ENCODE measurements at places on chromosomes 13 and 19.
A peak's percentile ranks its signal among the peaks of the same experiment; 100 is the strongest.

GRCh38 chr19:40623403-40624251 is 22.5 kb downstream of the LTBP4 start:
- no peak for DNase-seq

DNA sequence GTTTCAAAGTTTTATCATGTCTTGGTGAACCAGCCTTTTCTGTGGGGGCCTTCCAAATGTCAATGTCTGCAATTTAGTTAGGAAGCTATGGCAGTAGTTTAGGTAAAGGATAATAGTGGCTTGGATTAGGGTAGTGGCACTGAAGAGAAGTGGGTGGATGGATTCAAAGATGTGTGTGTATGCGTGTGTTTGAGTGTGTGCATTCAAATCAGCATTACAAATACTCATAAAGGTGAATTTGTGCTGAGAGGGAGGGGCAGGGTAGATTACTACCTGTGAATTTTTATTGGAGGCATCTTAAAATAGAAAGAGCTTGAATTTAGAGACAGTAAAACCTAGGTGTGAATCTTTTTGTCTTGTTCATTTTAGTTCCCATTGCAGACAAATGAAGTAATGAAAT is 16.9 kb downstream of the NDFIP2 start:
- DNase-seq = no peak

DNA sequence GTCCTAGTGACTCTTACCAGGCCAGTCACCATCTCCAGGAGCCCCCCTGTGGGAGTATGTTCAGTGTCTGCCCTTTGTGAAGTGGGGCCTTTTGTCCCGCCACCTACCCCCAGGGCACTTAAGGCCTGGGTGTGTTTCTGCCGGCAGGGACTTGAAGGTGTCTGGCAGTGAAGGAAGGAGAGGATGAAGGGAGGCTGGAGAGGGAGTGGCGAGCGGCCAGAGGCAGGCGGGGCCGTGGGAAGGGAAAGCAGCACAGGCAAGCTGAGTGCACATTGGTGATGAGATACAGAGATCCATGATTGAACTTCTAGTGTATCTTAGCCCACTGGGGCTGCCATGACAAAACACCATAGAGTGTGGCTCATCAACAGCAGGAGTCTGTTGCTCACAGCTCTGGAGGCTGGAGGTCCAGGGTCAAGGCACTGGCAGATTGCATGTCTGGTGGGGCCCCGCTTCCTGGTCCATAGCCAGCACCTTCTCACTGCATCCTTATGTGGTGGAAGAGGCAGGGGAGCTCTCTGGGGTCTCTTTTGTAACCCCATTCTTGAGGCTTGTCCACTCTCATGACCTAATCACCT is 17.5 kb downstream of the CUL4A start:
- DNase-seq = no peak

GRCh38 chr19:6475321-6476108 is 6.1 kb downstream of the DENND1C start:
- no peak for DNase-seq

DNA sequence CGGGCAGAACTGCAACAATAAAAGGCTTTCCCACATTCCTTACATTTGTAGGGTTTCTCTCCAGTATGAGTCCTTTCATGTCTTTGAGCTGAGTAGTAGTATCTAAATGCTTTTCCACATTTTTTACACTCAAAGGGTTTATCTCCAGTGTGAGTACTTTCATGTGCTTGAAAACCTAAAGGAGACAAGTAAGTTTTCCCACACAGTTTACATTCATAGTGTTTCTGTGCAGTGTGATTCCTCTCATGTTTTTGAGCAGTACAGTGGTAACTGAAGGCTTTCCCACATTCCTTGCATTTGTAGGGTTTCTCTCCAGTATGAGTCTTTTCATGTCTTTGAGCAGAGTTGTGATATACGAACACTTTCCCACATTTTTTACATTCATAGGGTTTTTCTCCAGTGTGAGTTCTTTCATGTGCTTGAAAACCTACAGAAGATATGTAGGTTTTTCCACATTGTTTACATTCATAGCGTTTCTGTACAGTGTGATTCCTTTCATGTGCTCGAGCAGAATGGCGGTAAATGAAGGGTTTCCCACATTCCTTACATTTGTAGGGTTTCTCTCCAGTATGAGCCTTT is 47.0 kb downstream of the ZNF44 start:
- DNase-seq = no peak

DNA sequence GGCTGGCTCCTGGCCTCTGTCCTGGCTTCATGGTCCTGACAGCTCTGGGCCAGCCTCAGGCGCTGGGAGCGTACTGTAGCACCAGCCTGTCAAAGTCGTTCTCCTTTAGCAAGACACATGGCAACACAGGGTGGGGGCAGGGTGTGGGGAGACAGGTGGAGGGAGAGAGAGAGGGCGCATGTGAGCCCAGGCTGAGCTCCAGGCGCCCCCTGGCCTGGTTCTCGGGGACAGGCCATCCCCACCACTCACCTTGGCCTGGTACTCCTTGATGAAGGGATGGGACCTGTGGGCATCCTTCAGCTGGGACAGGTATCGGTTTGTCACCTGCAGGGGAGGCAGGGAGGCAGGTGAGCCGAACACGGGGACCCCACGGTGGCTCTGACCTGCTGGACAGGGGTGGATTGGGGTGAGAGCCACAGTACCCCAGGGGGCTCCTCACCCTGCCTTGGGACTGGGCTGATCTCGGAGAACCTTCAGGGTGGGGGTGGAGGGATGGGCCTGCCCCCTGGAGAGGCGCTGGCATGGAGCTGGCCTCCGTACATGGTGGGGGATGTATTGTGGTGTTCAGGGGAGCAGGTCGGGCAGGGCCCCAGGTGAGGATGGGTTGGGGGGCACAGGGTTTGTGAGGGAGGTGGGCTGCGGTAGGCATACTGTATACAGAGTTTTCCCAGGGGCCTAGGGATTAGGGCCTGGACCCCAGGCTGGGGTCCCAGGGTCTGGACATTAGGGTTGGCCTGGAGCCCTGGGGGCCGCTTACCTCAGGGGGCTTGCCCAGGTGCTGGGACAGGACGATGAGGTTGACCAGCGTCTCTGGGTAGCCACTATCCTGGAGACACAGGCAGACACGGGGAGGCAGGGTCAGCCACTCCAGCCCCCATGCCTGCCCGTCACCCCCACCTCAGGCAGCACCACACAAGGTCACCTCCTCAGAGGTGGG is 3.9 kb upstream of the CERS1 start:
- DNase-seq = no peak

GRCh38 chr19:17553256-17553655 is 2.2 kb upstream of the COLGALT1 start:
- no peak for DNase-seq

- peak; percentile 64 for DNase-seq
These were observed 3.9 kb downstream of the ANKRD24 start for GRCh38 chr19:4186087-4186993.

DNA sequence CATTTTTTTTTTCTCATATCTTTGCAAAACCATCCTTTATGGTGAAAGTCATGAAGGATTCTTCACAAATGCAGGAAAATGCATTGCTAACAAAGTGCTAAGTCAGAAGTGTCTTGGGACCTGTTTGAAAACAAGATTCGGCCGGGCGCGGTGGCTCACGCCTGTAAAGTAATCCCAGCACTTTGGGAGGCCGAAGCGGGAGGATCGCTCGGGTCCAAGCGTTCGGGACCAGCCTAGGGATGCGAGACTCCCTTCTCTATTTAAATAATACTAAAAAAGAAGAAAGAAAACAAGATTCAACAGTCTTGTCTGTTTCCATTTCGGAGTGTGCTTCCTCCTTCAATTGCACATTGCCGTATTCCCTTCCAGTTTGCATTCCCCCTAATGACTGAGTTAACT is 819 bp downstream of the EID2B start:
- DNase-seq = no peak

GRCh38 chr13:97198753-97199152 is 23.4 kb upstream of the MBNL2 start:
- no peak for DNase-seq

DNA sequence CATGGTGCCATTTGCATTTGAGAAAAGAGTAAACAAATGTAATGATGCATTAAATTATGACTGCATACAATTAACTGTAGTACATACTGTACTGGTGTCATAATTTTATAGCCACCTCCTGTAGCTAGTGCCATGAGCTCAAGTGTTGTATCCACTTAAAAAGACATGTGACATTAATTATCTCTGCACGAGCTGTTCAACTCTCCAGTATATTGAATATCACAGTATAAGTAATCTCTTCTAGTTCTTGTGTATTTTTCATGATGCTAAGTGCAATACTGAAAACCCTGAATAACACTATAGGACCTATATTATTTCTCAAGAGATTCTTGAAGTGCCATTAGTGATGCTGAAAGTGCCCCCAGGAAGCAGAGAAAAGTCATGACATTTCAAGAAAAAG is 387.3 kb downstream of the PCDH17 start:
- no peak for DNase-seq

GRCh38 chr19:5793188-5793587 is 2.2 kb upstream of the DUS3L start:
- DNase-seq = no peak

DNA sequence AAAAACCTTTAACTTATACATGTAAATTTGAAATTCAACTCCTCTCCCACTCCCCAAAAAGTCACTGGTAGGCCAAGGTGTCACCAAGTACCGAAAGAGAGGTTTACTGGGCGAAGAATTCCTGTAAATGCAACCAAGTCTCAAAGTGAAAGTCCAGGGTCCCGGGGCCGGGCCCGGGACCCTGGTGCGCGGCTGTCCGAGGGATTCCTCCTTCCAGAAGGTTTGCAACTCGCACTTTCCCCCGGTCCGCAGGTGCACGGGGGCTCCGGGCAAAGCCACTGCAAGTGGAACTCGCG is 1.1 kb downstream of the STK24 start:
- no peak for DNase-seq

GRCh38 chr13:44221657-44222056 is 152.0 kb upstream of the SERP2 start:
- DNase-seq = no peak

GRCh38 chr19:12293777-12294248 is 870 bp downstream of the ZNF44 start:
- DNase-seq = peak; percentile 32

- no peak for DNase-seq
These were observed 1.1 kb downstream of the TECR start for GRCh38 chr19:14530506-14530905.

DNA sequence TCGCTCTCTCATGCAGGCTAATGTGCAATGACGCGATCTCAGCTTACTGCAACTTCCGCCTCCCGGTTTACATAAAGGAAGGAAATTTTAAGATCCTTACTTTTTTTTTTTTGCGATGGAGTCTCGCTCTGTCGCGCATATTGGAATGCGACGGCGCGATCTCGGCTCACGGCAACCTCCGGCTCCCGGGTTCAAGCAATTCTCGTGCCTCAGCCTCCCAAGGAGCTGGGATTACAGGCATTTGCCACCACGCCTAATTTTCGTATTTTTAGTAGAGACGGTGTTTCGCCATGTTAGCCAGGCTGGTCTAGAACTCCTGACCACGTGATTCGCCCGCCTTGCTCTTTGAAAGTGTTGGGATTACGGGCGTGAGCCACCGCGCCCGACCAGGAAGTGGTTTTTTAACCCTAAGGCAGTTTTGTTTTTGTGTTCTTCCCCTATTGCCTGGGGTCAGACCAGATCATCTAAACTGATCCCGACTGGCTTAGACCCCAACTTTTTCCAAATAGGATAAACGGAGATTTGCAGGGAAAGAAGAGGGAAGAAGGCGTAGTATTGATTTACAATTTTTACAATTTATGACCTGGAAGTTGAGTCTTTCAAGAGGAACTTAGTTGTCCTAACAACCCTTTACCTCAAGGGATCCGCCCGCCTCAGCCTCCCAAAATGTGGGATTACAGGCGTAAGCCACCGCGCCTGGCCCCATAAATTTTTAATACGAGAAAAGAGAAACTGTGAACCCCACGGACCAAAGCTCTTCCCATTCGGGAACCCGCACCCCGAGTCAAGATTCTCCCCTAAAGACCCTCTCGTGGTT is 142.0 kb downstream of the ZNF737 start:
- no peak for DNase-seq

GRCh38 chr19:49574206-49574755 is 6.1 kb downstream of the NOSIP start:
- DNase-seq = no peak

DNA sequence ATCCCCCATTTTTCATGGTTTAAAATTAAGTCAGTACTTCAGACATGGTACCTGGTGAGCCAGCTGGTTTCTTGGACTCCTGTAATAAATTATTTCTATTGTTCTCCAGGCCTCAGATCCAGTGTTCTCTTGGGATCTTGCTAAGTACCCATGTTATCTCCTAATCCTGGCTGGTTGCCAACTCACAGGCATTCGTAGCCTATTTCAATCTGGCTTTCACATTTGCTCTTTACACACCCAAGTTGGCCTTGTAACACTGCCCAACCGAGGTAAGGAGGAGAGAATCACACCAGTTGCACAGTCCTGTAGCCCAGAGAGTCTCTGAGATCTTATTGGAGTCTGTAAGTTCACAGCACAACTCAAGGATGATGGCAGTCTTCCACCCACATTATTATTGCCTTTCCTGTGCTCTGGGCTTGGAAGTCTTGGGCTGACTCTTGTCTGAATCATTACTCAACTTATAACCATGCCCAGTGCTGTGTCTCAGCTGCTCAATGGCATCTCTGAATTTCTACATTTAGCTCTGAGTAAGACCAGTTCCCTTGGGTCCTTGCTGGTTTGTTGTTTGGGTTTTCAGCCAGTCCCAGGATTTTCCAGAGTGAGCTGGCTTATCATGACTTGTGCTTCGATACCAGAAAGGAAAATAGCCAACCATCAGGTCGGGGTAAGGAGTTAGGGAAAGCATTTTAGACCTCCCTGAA is 76.6 kb upstream of the KLF12 start:
- DNase-seq = no peak

DNA sequence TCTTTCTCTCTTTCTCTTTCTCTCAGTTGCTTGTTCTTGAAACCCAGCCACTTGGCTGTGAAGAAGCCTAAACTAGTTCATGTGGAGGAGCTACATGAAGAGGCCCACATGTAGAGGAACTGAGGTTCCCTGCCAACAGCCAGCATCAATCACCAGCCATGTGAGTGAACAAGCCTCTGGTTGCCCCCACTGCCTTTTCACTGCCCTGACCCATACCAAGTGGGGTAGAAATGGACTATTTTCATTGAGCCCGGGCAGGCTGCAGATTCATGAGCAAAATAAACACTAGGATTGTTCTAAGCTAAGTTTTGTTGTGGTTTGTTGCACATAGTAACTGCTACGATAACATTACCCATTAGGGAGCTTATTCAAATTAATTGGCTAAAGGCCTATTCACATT is 78.7 kb upstream of the FAM216B start:
- DNase-seq = no peak

GRCh38 chr19:15252398-15253018 is 20.3 kb upstream of the EPHX3 start:
- DNase-seq = no peak

DNA sequence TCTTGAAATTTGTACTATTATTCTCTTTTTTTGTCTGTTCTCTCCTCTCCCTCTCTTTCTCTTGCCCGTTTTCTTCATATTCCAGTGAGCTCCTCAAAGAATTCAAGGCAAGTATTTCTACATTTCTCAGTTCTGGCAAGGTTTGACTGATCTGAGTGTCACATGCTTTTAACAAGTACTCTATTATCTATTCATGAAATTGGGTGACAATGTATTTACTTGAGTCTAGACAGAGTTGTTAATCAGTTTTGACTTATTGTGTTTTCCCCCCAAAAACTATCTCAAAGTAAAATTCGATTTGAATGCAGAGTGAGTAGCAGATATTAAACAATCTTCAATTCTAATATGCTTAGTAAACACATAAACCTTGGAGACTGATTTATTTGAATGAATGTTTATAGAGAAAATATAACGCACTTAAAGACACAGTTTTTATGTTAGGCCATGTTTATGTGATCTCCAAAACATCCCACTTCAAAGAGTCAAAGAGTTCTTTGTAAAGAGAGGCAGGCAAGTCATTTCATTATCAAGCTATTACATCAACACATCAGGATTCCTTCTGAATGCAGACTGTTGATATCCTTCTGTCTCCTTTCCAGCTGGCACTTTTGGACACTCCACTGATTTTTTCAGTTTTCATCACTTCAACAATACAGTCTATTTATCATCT is 166.6 kb downstream of the SLITRK6 start:
- no peak for DNase-seq
